ENCODE measurements at places on chromosomes 12 and 14.

DNA sequence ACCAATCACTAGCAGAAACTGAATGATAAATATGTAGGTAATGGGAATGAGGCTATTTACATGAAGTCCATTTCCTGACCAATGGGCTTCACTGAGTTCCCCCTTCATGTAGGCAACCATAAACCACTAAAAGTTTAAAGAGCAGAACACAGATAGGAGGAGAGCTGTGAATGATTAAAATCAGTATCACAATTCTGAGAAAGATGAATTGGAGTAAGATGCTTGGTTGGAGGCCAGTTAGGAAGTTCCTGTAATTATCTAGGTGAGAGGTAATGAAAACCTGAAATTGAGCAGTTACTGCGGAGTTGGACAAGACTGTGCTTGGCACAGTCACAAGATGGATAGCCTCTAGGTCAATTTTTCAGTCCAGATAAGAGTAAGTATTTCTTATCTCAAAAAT, 56.6 kb downstream of the GALNT4 start:
- DNase-seq, result no peak

- DNase-seq, result no peak
Measured at GRCh38 chr12:65125975-65126374, 4.9 kb upstream of the WIF1 start.

GRCh38 chr12:44677724-44678123, 198.4 kb downstream of the NELL2 start:
- DNase-seq, result no peak

- no peak for DNase-seq
Measured at GRCh38 chr14:42872786-42873185, 1266.1 kb downstream of the LRFN5 start.

DNA sequence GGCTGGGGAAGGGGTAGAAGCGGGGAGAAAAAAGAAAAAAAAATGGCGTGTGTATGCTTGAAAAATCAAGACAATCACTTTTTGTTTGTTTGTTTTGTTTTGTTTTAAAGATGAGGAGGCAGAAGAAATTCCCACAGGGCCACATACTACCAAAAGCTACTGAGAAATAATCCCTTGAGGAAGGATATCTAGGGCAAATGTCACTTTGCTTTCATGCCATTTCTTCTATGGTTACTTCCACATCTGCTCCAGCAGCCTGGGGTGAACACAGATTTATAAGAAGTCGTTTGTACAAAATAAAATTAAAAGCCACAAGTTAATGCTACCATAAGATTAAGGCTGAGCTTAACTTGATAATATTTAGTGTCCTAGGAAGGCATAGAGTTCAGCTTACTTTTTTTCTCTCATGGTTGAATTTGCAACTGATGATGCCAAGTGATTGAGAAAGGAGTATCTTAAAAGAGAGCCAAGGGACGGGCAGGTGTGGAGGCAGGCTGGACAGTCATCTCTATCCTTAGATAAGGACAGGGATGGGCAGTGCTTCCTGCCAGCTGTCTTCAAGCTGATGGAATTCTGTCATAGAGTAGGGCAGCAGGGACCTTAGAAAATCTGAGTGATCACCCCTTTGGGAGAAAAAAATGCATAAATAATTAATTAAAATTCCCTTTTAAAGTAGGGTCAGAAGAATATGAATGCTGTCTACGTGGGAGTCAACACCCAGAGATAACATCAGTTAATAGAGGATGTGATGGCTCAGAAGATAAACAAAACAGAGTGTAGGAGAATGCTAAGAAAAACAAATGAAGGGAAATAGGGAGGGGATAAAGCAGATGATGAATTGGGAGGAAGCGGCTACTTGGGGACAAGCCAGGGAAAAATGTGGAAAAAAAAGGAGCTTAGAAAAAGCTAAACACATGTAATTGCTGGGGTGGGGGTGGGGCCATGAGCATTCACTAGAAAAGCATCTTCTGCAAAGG, 57.1 kb downstream of the DYRK2 start:
- DNase-seq, result no peak

GRCh38 chr12:6074979-6075585, 49.4 kb downstream of the VWF start:
- no peak for DNase-seq

- DNase-seq, result no peak
Measured at GRCh38 chr14:88426271-88426670, 40.8 kb downstream of the SPATA7 start.

GRCh38 chr12:92558215-92558773, 144.5 kb upstream of the PLEKHG7 start:
- no peak for DNase-seq

DNA sequence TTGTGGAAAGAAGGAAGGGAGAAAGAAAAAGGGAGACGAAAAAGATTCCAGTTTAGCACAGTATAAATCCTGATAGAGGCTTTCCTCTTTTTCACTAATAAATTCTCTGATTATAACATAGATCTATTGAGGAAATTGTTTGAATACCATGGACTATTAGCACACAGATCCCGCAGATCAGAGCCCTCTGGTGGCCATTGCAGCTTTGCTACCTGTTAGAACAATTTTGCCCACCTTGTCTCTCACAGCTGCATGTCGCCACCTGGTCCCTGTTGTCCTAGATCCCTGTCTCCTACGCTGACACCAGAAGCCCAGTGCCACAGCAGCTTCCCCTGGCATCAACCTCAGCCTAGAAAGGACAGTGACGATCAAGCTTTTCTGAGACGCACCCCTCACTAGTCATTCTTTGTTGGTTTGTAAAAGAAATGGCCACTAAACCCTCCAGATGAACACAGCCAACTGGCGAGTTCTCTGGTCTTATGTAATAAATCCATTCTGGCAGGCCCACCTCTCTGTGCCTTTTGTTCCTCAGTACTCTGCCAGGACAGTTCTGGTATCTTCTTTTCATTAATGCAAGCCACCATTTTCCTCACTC, 9.9 kb downstream of the GPHB5 start:
- no peak for DNase-seq

DNA sequence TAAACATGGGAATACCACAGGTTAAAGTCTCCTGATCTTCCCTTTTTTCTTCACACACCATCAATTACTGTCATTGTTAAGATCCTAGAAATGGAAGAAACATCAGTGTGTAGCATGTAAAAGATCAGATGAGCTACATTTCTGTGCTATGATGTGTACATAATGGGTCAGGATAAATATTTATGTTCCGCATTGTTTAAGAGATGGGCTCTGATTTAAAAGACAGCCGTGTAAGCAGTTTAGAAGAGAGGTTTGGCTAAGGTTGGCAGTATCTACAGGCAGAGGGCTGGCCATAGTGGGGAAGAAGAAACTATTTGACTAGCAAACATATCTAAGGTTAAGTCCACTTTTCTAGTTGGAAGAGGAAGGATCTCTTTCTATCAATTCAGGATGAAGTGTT, 49.4 kb downstream of the LRRC9 start:
- no peak for DNase-seq

DNA sequence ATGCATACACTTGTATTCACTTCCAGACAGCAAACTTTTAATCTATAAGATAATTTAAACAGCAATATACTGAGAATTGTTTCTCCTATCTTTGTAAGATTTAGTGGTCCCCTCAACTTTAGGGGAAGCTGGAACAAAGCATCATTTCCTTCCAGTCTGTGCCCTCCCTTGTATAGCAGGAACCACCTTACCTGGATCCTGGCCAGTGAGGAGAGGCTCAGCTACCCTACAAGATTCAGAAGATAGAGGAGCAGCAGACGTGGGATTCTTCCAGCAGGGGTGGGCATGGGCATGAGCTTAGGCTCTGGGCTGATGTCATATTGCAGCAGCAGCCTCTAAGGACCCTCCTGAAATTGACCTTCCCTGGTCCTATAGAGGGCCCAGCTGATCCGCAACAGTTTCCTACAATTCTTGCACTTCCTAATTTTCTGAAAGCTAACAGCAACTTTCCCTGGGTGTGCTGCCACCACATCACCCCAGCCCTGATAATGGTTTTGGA, 21.3 kb downstream of the MOK start:
- DNase-seq, result no peak

DNA sequence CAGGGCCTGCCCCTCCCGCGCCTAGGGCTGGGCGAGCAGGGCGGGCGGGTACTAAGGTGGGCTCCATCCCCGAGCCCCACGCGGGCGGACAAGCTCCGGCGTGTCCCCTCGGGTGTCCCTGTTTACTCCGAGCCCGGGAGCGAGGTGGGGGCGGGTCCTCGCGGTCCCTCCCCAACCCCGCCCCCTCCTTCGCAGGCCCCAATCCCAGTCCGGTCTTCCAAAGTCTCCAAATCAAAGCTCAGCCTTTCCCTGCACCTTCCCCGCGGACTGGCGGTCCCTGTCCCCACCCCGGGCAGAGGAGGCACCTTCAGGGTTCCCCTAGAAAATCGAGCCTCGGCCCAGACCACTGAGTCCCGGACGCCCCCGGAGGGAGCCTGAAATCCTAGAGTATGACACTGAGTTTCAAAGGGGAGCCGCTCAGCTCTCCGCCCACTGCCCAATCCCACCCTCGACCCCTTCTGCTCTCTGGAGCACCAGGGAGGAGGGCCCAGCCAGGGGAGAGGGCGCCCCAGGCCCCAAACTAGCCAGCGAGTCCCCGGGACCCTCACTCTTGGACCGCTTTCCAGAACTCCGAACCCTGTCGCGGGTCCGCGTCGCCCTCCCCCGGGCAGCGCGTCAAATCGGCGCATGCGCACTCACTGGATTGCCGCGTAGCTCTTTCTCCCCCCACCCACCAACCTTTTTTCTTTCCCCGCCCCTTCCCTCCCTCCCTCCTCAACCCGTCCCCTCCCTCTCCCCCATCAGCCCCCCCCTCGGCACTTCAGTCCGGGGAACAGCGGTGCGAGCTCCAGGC, at the start of gene LRP1:
TSS of gene LRP1 (plus strand) at position 758 of the 793 bp plus-strand sequence. CDS start 482 bp downstream, outside the sequence.
- peak; percentile 52 for DNase-seq

DNA sequence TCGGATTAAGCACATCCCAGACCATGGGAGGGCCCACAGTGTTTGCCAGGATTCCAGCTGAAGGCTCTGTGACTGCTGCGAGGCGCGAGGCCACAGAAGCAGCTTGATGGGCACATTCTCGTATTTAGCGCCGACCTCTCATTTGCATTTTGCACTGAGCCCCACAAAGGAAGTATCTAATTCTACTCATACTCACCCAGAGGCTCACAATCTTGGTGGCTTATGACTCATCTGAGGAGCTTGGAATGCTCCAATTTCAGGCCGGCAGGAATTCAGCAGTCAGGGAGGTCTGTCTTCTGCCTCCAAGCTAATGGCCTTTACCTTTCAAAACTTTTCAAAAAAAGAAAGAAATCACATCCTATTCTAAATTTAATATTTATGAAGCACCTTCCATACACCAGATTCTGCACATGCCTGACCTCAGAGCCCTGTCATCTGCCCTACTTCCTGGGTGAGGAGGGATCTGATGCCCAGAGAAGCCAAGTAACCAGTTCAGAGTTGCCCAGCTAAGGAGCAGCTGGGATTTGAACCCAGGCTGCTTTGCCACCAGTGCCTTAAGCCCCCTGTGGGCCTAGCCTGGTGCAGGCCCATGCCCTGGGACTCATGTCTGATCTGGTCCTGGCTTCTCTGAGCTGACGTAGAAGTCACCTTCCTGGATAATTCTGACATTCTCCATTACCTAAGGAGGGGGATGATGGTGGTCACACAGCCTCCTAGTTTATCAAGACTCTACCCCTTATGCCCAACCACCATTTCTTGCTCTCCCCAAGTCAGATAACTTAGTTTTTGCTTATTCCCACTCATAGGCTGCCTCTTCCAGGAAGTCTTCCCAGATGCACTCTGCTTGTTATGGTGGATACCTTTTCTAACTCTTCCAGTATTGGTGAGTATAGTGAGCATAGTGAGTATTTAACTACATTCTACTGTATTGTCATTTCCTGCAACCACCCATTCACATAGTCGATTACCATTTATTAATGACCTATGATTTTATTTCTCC, 198.9 kb downstream of the RBM19 start:
- no peak for DNase-seq

- DNase-seq, result no peak
Measured at GRCh38 chr12:20490213-20490612, 121.9 kb downstream of the PDE3A start.

DNA sequence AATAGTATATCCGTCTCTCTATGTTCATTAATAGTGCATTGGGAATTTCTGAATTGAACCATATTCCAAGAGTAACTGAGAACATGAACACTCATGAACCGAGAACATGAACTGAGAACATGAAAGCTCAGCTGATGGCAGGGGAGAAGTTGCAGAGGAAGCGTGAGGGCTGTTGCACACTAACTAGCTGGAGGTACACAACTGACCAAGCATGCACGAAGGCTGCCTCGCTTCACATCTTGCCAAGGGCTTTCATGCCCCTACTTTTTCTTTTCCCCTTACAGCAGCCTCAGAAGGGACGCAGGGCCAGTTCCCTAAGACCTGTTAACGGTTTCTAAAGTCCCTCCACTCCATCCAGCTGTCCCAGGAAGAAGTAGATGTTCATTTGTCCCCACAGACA, 4.3 kb downstream of the RNASE1 start:
- DNase-seq, result no peak

- DNase-seq, result no peak
Measured at GRCh38 chr14:44339231-44339630, 167.9 kb downstream of the FSCB start.

Measured in stimulated activated CD8-positive, alpha-beta memory T cell treated with anti-CD3 and anti-CD28 coated beads, Interleukin-15, amount 100 ng/mL, for 24 hours (primary cell).